ENCODE measurements at places on chromosomes 1 and 21.

GRCh38 chr1:115112496-115113375 is 23.4 kb upstream of the TSPAN2 start:
- DNase-seq = peak; percentile 72

GRCh38 chr1:146019231-146020057 is 2.1 kb downstream of the HJV start:
- DNase-seq = peak; percentile 28

DNA sequence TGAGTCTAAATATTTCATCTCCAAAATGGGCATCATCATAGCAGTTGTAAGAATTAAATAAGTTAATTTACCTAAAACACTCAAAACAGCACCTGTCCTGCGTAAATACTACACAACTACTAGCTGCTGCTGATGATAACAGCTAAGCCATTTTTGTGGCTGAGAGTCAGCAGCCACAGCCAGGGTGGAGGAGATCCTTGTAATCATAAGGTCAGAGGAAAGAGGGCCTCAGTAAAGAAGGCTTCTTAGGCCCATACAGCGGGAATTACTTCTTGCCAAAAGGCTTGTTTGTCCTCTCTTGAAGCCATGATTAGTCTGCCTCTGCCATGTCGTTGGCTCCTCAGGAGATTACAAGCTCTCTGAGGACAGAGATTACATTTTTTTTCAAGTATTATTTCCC is 245.0 kb downstream of the FGGY start:
- no peak for DNase-seq

DNA sequence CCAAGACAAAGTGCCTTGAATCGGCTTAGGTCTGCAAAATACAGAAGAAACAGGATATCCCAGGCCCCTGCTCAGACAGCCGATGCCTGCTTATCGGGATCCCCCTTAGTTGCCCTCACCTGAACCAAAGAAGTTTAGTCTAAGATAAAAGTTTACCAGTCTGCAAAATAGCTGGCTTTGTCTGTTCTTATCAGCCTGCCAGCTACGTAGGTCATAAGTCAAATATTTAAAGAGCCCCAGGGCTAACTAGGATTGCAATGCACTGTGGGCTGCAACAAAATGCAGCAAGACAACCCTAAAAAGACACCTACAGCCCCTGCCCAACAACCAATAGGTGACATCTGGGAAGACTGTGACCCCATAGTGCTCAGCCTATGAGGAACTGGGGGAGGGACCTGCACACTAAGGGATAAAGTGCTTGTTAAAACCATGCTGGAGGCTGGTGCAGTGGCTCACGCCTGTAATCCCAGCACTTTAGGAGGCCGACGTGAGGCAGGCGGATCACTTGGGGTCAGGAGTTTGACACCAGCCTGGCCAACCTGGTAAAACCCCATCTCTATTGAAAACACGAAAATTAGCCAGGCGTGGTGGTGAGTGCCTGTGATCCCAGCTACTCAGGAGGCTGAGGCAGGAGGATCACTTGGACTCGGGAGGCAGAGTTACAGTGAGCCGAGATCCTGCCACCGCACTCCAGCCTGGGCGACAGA is 27.4 kb downstream of the LRRC3 start:
- no peak for DNase-seq
